ENCODE measurements at places on chromosomes 4 and X. TPM values are rescaled to one million over a fixed set of nuclear protein-coding genes. Genes with fewer than 3 reads are reported as not detected.

Gene ADH1C
- not detected for total RNA-seq

Gene TCEAL2
- total RNA-seq: 3.6 TPM

Gene GPR143
- 16.6 TPM for total RNA-seq

Gene CXCL9
- total RNA-seq: not detected

Gene ADGRL3
- 0.14 TPM for total RNA-seq

Gene SCLT1
- total RNA-seq: 13.9 TPM

Gene ADRA2C
- not detected for total RNA-seq

Gene NLRP2B
- total RNA-seq: not detected

Gene FDCSP
- total RNA-seq: not detected

Measured in epithelial cell of proximal tubule (primary cell).